ENCODE measurements at places on chromosomes 1 and 21.

DNA sequence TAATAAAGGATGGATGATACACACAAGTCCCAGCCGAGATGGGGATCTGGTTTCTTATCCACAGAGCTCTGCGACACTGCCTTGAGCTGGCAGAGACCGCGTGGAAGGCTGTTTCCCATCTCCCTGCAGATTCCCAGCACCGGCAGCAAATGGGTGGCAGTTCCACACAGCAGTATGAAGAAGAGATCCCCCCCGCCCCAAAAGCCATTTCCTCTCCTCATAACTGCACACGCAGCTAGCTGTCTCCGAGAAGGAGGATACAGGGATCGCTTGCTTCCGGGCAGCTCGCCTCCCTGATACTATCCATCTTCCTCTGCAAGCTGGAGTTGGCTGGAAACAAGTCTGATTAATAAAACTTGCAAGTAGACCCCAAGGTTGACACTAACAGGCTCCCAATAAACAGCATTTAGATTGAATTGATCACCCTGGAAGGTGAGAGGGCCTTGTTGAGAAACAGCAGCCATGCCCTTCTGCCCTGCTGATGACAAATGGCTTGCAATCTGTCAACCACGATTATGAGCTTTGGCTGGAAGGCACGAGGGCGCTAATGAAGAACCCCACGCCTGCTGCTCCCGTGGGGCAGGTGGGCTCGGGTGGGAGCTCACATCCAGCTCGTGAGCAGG is 642.3 kb downstream of the AJAP1 start:
- DNase-seq = no peak

DNA sequence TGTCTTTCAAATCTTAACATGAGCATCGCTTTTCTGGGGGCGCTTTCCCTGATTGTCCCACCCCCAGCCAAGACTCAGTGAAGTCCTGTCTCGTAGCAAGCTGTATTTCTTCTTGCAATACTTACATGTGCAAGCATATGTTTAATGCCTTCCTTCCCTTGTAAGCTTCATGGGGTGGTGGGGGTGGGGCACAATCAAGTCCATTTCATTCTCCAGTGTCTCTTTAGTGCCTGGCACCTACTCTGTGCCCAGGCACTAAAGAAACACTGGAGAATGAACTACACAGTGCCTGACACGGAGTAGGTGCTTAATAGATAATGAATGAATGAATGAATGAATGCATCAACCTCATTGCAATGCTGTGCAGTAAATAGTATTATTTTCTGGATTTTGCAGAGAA is 143.1 kb downstream of the PLPP3 start:
- DNase-seq = no peak

GRCh38 chr21:42766739-42767560 is 112.4 kb downstream of the WDR4 start:
- no peak for DNase-seq

GRCh38 chr1:117096951-117097408 is 24.6 kb downstream of the TRIM45 start:
- no peak for DNase-seq

DNA sequence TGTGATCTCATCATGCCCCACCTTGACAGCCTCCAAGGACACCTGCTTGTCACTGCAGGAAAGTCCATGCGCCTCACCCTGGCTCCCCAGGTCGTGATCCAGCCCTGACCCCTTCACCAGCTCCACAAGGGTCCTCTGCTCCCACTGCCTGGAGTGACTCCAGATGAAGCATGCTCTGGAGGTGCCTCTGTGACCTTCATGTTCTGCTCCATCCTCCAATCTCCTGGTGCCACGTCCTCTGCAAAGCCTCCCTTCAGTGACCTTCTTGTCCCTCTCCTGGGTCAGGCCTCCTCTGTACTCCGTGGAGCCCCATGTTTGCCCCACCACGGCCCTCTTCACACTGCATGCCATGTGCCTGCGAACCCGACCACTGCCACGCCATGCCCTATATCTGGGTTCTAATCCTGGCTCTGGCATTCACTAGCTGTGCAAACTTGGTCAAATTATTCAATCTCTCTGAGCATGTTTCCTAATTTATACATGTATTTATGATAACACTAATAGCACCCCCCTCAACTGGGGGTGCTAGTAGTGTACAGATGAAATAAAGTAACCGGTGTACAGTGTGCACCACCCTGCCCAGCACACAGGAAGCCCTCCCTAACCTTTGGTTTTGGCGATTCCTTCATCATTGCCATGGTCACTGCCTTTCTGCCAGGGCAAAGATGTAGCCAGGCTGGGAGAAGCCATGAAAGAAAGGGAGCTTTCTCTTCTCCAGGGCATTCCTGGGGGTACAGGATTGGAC is 77.4 kb downstream of the STUM start:
- DNase-seq = no peak

DNA sequence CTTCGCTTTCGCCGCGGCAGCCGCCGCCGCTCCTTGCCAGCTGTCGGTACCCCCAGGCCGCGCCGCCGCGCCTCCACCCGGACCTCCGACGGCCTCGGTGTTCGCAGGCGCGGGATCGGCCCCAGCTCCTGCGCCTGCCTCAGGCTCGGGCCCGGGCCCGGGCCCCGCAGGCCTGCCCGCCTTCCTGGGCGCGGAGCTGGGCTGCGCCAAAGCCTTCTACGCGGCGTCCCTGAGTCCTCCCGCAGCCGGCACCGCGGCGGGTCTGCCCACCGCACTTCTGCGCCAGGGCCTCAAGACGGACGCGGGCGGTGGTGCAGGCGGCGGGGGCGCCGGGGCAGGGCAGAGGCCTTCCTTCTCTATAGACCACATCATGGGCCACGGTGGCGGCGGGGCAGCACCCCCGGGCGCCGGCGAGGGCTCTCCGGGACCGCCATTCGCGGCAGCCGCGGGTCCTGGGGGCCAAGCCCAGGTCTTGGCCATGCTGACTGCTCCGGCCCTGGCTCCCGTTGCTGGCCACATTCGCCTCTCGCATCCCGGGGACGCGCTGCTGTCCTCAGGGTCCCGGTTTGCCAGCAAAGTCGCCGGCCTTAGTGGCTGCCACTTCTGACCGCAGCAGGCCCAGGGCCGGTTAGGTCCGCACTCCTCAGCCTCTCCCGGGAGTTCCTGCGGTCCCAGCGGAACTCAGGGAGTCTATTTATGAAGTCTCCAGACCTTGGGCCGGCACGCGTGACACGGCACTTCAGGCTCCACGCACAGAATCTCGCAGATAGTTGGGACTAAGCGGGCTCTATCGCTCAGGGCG is 1.4 kb downstream of the FOXD2 start:
- DNase-seq = no peak

DNA sequence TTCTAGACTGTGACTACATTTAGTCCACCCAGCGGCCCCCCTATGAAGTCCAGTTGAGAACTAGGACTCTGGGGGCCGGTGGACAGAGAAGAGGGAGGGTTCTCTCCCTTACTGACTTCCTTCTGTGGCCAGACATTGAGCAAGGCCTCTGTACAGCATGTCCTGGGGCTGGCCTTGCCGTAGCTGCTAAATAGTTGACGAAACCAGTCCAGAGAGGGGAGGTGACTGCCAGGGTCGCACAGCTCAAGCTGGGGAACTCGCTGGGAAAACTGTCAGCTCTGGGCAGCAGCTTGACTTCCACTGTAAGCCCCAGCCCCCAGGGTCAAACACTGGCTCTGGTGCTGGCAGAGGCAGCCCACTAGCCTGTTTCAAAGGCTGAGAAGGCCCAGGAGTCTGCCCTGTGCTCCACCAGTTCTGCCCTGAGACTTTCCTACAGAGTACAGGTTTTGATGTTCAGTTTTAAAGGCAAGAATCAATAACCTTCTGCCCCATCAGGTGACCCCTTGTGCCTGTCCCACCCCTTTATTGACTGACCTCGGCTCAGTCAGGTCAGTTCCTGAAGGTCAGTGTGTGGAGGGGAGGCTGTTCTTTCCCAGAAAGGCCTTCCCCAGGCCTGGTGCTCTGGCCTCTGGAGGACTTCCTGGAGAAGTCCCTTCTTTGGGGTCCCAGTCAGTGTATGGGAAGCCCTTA is 14.1 kb downstream of the PCSK9 start:
- DNase-seq = no peak

GRCh38 chr1:207022996-207023679 is 9.4 kb downstream of the C1orf116 start:
- DNase-seq = no peak

- no peak for DNase-seq
These were observed 13.7 kb upstream of the C1orf21 start for GRCh38 chr1:184373155-184373554.

DNA sequence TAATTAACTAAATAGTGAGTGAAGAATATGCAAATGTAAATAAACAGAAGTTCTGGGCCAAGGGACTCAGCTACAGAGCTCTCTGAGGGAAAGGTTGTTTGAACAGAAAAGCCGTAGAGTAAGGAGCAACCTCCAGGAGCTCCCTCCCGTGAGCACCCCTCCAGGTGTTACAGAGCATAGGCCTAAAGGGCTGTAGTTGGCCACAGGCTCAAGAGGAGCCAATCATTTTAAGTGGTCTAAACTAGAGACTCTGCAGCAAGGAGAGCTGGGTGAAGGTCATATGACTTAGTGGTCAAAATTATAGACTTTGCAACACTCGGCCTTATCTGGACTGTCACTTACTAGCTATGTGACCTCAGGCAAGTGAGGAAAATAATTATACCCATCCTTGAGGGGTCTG is 19.1 kb upstream of the RXRG start:
- DNase-seq = no peak

GRCh38 chr21:37710546-37711285 is 205.5 kb downstream of the KCNJ6 start:
- DNase-seq = no peak

- no peak for DNase-seq
These were observed 122.7 kb downstream of the ZBTB18 start for GRCh38 chr1:244173769-244174168.

DNA sequence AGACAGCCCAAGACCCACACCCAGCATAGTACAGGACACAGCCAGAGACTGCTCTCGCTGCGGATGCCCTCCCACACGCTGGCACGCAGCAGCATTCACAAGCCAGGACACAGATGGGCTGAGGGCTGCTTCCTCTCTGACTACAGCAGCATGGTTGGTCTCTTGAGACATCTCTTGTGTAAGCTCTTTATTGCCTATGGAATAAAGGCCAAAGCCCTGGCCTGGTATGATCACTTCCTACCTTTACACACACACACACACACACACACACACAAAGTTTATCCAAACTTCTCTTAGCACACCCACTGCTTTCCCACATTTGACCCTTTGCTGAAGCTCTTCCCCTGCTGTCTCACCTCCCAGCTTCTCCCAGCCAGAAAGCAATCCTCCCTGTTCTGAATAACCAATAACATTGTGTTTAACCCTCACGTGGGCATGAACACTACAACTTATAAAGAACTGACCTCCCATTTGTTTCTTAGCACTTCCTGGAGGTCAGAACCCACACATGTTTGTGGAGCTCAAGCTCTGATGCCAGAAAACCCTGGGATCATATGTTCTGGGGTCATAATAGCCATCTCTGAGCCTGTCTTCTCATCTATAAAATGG is 1.2 kb upstream of the LUZP1 start:
- DNase-seq = no peak

GRCh38 chr1:156176610-156177210 is 17.2 kb upstream of the SLC25A44 start:
- DNase-seq = no peak

DNA sequence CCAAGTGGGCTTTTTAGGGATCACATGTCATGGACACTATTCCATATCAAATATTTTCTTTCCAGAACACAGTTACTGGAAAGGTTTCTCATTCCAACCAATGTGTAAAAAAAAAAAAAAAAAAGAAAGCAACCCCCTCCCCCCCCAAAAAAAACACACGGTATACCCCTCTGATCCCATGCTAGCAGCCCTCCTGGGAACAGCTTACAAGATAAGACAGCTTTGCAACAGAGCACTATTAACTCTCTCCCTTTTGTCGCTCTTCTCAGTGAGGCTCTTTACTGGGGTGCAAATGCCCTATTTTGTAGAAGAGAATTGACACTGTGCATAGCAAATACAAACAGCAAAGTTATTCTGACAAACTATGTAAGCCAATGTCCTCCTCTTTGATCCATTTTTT is 161.2 kb downstream of the NTMT2 start:
- DNase-seq = no peak

DNA sequence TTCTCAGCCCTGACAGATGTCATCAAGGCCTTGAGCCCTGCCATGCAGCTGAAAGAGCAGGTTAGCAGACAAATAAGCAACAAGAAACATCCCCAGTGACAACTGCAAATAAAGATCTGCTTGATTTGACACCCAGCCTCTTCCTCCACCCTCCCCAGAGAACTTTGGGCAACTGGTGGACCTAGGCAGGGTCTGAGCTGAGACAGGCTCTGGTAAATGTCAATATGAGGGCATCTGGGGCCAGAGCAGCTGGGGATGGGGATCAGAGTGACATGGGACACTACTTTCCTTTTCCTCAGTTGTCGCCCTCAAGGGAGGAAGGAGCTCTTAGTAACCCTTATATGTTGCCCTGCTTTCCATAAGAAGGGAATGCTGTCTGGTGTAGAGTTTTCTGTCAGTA is 544.1 kb downstream of the NEGR1 start:
- no peak for DNase-seq

DNA sequence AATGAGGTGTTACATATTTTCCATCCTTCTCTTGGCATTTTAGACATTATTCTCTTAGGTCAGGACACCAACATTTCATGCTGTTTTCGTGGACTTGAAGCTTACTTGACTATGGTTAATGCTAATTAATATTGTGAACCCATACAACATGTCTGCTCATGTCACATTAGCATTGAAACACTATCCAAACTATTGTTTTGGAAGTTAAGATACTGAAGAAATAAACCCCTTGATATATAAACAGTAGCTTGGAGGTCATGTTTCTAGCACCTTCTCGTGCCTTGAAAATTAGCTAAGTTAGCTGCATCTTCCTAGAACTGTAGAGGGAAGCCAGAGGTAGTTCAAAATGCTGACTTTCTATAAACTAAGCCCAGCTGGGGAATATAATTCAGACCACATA is 288.8 kb downstream of the LTN1 start:
- DNase-seq = no peak

Measured in stimulated activated CD4-positive, alpha-beta T cell treated with anti-CD3 and anti-CD28 coated beads, Interleukin-12 subunit alpha, Interleukin-12 subunit beta, amount 100 ng/mL, for 24 hours (primary cell).